Activated T-helper 1 cell treated with anti-CD3 and anti-CD28 coated beads, Interleukin-12 subunit alpha, Interleukin-12 subunit beta, Interleukin-2, Interleukin-4 antibody, amounts not matched to agents 30 ng/mL and 10 ng/mL and 1 ng/mL, durations not matched to agents 14 hours and 24 hours and 36 hours (primary cell): ENCODE measurements at places on chromosomes 16 and 17. TPM values are rescaled to one million over a fixed set of nuclear protein-coding genes. Genes with fewer than 3 reads are reported as not detected.

GRCh38 chr17:21252289-21252795 lies 868 bp downstream of the NATD1 start:
- H3K27ac ChIP-seq = no peak overlapping the region
- H3K4me3 ChIP-seq = peak overlapping the region; percentile 81
- no peaks in the 10 kb centered on the region for H3K36me3 ChIP-seq
- DNase-seq = no peak
- peaks cover 7% of the 10 kb centered on the region for H3K4me1 ChIP-seq
- peaks cover 11% of the 10 kb centered on the region for H3K27me3 ChIP-seq

DNA sequence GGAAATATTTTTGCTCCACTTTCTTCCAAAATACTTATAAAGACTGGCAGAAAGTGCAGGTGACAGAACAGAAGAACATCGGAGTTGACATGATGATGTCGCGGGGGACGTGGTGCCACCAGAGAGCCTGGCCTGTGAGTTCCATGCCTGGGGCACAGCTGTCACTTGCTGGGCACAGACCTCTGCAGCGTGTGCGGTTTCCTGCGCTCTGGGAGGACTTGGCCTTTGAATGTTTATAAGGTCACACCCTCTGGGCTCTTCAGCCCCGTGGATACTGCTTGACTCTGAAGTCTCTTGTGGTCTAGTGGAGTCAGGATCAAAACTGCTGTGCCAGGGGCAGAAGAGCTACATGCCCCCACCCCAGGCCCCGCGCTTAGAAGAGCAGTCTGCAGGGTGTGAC lies 357.9 kb downstream of the SLC39A11 start:
- DNase-seq = no peak
- no peaks in the 10 kb centered on the region for H3K27me3 ChIP-seq
- H3K36me3 ChIP-seq = no peaks in the 10 kb centered on the region
- no peaks in the 10 kb centered on the region for H3K4me1 ChIP-seq
- no peak overlapping the region for H3K4me3 ChIP-seq

QRICH2 gene
- total RNA-seq = 2.7 and 3.3 TPM in 2 replicates

GRCh38 chr17:32520104-32520701 lies 33.4 kb downstream of the CDK5R1 start:
- H3K4me3 ChIP-seq = peak overlapping the region; percentile 88
- DNase-seq = no peak
- H3K4me1 ChIP-seq = peaks cover 85% of the 10 kb centered on the region
- H3K27me3 ChIP-seq = peaks cover 7% of the 10 kb centered on the region
- peak overlapping the region; percentile 97 for H3K27ac ChIP-seq

GABARAP gene
- total RNA-seq = 146 and 148 TPM in 2 replicates

- no peak overlapping the region for H3K4me3 ChIP-seq
- no peaks in the 10 kb centered on the region for H3K36me3 ChIP-seq
- peaks cover 3% of the 10 kb centered on the region for H3K27me3 ChIP-seq
- H3K4me1 ChIP-seq = no peaks in the 10 kb centered on the region
- DNase-seq = no peak
Observed at GRCh38 chr16:75942936-75943335, 216.6 kb upstream of the CPHXL start.

DNA sequence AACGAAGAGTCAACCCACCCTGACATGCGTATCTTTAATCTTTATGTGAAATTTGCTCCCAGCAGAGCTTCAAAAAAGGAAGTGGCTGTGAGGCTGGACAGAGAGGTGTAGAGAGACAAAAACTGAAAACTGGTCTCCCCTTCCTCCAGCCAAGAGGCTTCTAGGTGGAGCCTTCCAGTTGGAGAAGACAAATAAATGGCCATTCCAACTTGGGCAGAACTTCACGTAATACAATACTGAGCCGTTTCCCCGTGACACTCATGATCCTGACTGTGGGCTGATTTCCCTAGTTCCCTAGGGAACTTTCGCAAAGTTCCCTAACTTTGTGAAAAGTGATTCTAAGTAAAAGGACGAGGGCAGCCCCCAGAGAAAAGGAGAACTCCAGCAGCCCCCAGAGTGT lies 78.8 kb downstream of the ZFHX3 start:
- no peaks in the 10 kb centered on the region for H3K36me3 ChIP-seq
- H3K4me3 ChIP-seq = no peak overlapping the region
- DNase-seq = no peak
- H3K27ac ChIP-seq = no peak overlapping the region
- H3K4me1 ChIP-seq = no peaks in the 10 kb centered on the region

DNA sequence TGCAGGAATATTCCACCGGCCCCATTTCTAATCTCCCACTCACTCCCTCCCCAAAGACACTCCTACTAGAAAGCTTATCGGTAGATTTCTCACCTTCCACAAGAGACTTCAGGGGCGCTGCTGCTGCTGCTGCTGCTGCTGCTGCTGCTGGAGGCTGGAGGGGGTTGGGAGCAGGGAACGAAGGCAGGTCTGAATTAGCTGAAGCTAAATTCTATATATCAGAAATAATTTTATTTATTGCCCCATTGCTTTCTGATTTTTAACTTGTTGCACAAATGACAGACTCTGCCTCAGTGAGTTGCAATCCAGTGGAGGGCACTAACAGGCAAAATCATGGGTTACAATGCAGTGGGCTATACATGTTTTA lies 25.8 kb upstream of the HLF start:
- peaks cover 17% of the 10 kb centered on the region for H3K4me1 ChIP-seq
- no peak for DNase-seq
- peaks cover 38% of the 10 kb centered on the region for H3K27me3 ChIP-seq
- peak overlapping the region; percentile 81 for H3K4me3 ChIP-seq
- peak overlapping the region; percentile 69 for H3K27ac ChIP-seq

KRT17 gene
- 0.24 TPM in 1 of 2 replicates, not detected in the other for total RNA-seq

TMEM92 gene
- 0.21 and 0.47 TPM in 2 replicates for total RNA-seq

NPIPB6 gene
- total RNA-seq = 2.6 and 4.1 TPM in 2 replicates

DNA sequence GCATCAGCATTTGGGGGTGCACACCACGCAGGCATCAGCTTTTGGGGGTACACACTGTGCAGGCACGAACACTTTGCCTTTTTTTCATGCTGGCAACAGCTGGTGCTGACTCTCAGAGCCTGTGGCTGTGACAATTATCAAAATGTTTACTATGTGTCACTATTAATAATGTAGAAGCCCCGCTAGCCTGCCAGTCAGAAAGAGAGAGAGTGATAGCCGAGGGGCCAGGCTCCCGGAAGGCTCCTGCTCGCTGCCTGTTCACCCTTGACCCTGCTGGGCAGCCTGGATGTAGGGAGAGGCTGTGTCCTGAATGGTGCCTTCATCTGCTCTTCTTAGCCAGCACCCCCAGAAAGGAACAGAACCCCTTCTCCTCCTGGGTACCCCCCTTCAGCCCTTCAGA lies 61.9 kb downstream of the SDK2 start:
- peaks cover 13% of the 10 kb centered on the region for H3K4me1 ChIP-seq
- no peak overlapping the region for H3K27ac ChIP-seq
- DNase-seq = no peak
- no peaks in the 10 kb centered on the region for H3K36me3 ChIP-seq

HOXB6 gene
- total RNA-seq = 0.71 and 0.99 TPM in 2 replicates

DNA sequence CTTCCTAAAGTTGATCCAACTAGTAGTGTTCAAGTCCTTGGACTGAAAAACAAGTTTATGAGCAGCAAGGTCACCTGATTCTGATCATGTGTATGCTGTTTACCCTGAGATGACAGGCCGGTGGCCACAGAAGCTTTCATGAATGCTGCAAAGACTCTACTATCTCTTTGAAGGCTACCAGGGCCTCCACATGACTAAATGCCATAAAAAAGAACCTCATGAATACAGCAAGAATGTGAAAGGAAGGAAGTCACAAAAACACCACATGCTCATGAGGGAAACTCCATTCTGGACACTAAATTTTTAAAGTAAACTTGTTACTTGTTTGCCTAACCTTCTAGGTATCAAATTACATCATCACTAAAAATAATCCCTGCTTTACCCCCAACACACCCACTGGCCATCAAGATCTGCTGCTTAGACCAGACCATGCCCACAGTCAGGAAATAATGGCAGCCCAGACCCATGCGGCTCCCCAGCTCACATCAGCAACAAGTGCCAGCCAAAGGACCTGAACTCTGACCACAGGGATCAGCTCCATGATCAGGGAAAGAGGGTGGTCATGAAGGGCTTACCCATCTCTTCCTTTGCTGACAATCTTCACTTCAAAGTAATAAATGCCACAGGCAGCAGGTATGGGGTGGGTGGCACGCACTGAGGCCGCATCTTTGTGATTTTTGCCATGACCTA lies 1.4 kb downstream of the RANBP10 start:
- peak overlapping the region; percentile 90 for H3K4me3 ChIP-seq
- DNase-seq = no peak
- peaks cover 51% of the 10 kb centered on the region for H3K4me1 ChIP-seq
- H3K36me3 ChIP-seq = peaks cover 41% of the 10 kb centered on the region

GRCh38 chr17:73724341-73724740 lies 80.1 kb upstream of the SDK2 start:
- no peak overlapping the region for H3K4me3 ChIP-seq
- H3K36me3 ChIP-seq = no peaks in the 10 kb centered on the region
- H3K27me3 ChIP-seq = peaks cover 2% of the 10 kb centered on the region
- DNase-seq = no peak
- no peak overlapping the region for H3K27ac ChIP-seq

DNA sequence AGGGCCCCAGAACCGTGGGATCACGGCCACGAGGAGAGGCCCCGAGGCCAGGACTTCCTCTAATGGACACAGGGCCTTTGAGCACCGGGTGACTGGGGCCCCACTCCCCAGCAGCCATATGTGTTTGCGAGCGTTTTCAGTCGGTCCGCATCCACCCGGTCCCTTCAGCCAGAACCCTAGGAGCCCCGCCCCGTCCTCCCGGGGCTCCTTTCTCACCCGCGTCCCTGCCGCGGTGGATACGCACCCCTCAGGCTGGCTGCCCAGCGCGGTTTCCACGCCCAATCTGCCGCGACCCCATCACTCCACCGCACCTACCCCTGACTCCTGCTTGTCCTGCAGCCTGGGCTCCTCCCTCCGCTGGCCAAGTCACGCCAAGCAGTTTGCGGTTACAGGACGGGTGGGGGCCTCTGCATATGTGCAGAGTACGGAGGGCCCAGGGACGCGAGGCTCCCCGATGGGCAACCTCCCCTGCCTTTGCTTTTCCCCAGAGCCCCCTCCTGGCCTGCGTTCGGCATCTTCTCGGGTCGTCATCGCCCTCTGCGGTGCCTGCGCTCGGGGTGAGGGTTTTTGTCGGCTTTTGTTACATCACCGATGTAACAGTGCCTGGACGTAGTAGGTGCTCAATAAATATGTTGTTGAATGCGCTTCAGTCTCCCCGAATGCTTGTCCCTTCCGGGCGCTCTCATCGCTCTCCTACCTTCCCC lies 1.0 kb upstream of the TTYH2 start:
- peaks cover 4% of the 10 kb centered on the region for H3K27me3 ChIP-seq
- peak overlapping the region; percentile 66 for H3K27ac ChIP-seq
- H3K36me3 ChIP-seq = peaks cover 39% of the 10 kb centered on the region
- peaks cover 58% of the 10 kb centered on the region for H3K4me1 ChIP-seq

TPSAB1 gene
- total RNA-seq = not detected in 2 replicates

DNA sequence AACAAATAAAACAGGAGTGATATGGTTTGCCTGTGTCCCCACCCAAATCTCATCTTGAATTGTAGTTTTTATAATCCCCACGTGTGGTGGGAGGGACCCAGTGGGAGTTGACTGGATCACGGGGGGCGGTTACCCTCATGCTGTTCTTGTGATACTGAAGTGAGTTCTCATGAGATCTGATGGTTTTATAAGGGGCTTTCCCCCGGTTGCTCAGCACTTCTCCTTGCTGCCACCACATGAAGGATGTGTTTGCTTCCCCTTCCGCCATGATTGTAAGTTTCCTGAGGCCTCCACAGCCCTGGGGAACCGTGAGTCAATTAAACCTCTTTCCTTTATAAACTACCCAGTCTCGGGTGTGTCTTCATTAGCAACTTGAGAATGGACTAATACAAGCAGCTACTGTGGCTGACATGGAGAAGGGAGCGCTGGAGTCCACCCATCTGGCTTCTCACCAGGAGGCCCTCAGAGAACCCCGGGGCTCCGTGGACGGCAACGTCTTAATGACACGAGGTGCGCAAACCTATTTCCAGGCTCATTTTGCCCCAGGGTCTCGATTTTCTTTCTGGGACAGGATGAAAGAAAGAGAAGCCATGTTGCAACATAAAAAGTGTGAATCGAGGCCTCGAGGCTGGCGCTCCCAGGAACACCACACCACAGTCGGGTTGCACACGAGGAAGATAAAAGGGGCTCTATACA lies 129.5 kb downstream of the DYNLRB2 start:
- peaks cover 47% of the 10 kb centered on the region for H3K36me3 ChIP-seq
- H3K27ac ChIP-seq = no peak overlapping the region
- peaks cover 28% of the 10 kb centered on the region for H3K4me1 ChIP-seq
- no peak overlapping the region for H3K4me3 ChIP-seq
- no peaks in the 10 kb centered on the region for H3K27me3 ChIP-seq

DNA sequence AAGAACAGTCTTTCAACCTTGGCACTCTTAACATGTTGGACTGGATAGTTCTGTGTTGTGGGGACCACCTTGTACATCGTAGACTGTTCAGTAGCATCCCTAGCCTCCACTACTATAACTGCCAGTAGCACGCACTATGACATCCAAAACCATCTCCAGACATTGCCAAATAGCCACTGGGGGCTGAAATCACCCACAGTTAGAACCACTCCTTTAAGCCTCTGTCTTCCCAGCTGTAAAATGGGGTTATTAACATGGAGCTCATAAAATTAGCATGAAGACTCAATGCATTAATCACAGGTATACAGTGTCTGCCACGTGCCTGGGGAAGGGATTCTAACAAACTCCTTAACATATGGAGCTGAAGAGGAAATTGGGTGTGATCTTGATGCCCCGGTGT lies 49.7 kb downstream of the LYRM1 start:
- no peak overlapping the region for H3K4me3 ChIP-seq
- peaks cover 9% of the 10 kb centered on the region for H3K4me1 ChIP-seq
- H3K36me3 ChIP-seq = no peaks in the 10 kb centered on the region
- peaks cover 11% of the 10 kb centered on the region for H3K27me3 ChIP-seq
- no peak for DNase-seq

DNA sequence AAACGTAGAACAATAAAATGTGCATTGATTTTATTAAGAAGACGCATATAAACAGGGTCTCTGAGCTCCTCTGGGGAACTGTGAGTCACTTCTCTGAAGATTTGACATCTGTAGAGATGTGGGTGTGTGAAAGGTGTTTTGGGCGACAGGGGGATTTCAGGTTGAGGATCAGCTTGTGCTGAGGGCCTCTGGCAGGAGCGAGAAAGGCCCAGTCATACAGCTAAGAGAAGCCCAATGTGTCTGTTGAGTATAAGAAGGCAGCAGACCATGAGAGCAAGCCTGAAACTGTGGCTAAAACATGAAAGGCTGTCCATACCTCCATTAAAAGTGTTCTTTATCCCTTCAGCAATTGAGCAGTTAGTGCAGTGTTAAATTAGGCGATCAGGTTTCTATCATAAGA lies 406.5 kb upstream of the MON1B start:
- no peak for DNase-seq
- no peak overlapping the region for H3K4me3 ChIP-seq
- H3K4me1 ChIP-seq = no peaks in the 10 kb centered on the region
- no peaks in the 10 kb centered on the region for H3K27me3 ChIP-seq

MON1B gene
- total RNA-seq = 66.2 and 70.1 TPM in 2 replicates
